T-helper 1 cell (primary cell): ENCODE measurements at places on chromosomes 6 and 20.
A peak's percentile ranks its signal among the peaks of the same experiment; 100 is the strongest.

DNA sequence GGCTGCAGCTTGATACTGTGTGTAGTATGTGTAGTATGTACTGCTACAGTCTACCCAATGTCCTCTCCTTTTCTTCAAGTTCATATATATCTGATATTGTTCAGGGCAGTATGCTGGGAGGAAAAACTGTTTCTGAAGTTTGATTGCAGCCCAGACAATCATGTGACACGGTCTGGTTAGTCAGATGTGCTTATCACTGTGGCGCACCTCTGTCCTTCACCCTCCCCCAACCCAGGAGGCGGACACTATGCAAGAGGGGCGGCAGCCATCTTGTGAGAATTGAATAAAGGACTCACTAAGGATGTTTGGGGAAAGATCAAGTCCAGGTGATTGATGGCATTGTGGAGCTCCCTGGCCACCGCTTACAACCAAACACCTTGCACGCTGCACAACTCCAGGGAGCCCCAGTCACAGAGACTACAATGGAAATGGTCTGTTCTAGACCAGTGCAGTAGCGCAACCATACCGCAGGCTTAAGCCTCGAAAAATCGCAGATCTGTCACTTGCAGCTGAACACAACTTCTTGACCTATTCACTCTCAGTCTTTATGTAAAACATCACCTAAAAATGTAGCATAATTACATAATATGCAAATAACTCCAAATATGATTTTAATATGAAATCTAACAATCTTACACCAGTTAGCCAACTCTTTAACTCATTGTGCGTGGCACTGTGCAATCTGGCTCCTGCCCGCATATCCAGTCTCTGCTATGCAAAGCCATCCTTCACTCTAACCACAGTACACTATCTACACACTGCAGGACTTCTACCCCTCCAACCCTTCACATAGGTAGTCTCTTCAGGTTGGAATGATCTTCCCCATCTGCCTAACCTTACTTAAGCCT is 79.3 kb downstream of the VGLL2 start:
- DNase-seq = no peak

DNA sequence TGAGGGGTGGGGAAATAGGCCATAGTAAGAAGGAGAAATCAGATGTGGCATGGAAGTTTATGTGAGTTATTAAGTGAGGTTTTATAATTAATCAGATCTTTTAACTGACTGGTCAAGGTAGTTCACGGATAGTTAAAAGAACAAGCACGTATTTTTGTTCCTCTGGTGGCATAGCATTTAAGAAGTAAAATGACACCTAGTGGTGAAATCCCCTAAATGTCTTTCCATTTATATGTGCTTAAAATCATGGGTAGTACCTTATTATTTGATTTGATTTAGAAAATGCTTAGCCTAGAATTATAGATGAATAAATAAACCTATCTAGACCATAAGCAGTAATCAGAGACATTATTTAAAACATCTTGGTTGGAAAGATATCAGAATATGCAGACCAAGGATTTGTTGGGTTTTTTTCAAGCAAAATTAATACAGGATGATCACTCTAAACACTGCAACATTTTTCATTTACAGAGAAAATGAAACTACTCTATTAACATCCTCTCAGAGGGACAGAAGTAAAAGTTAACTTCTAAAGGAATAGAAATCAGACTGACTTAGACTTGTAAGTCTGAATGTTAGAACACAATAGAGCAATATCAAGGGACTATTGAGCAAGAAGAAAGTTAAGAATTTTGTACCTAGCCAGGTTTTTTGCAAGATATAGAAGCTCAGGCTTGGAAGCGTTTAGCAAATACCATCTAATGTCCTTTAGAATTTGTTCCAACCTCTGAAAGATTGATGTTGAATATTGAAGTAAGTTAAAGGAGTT is 81.1 kb downstream of the STXBP5 start:
- DNase-seq = no peak

DNA sequence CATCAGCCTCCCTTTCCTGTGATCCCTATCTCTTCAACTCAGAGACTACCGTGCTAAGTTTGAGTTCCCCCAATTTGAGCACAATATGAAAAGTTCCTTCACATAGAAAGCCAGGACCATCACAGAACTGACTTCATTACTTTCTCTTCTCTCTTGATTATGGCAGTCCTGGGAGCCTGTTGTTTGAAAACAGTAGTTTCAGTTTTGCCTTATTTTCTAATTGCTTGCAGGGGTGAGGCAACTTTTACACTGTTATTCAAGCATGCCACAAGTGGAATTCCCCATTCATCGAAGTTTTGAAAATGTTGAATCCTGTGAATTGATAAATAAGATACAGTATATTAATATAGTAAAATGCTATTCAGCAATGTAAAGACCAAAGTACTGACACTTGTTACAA is 569.7 kb upstream of the MARCKS start:
- no peak for DNase-seq

GRCh38 chr6:41713650-41714291 is 21.6 kb downstream of the TFEB start:
- DNase-seq = no peak

GRCh38 chr6:118890997-118891790 is 2.8 kb upstream of the ASF1A start:
- no peak for DNase-seq

GRCh38 chr6:114084327-114084890 is 113.5 kb upstream of the HDAC2 start:
- no peak for DNase-seq

GRCh38 chr6:41705311-41705995 is 30.0 kb downstream of the TFEB start:
- DNase-seq = no peak

GRCh38 chr20:16082051-16082550 is 491.1 kb downstream of the KIF16B start:
- DNase-seq = no peak

GRCh38 chr6:73747289-73747688 is 51.3 kb downstream of the CD109 start:
- DNase-seq = no peak

DNA sequence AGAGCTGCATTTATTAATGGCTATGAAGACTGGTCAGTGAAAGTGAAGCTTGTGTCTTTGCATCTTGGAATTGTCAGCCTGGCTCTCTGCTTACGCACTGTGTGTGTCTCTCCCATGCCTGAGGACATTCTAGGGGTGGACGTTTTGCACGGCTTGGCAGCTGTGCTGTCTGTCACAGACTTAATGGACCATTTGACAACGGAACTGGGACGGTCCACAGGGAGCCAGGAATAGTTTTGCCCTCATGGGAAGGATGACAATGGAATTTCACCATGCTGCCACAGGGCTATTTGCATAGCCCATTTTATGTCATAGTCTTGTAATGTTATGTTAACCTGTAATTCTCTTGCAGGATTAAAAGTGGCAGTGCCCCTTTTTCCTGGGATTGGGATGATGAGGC is 44.7 kb downstream of the OR2B6 start:
- no peak for DNase-seq

GRCh38 chr6:157879034-157879872 is 56.2 kb downstream of the SNX9 start:
- no peak for DNase-seq

- DNase-seq = no peak
Measured at GRCh38 chr6:44050872-44051505, 76.3 kb downstream of the MRPL14 start.

DNA sequence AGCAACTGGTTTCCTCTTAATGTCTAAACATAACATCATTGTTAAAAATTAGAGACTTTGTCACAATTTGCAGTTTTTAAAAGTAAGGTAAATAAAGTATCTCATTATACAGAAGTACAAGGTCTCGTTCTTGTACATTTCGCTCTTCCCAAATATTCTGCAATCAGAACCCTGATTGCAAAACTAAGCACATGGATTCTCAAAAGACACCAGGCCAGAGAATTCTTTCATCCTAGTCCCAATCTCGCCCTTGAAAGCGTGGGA is 355 bp upstream of the AKAP7 start:
- DNase-seq = no peak

DNA sequence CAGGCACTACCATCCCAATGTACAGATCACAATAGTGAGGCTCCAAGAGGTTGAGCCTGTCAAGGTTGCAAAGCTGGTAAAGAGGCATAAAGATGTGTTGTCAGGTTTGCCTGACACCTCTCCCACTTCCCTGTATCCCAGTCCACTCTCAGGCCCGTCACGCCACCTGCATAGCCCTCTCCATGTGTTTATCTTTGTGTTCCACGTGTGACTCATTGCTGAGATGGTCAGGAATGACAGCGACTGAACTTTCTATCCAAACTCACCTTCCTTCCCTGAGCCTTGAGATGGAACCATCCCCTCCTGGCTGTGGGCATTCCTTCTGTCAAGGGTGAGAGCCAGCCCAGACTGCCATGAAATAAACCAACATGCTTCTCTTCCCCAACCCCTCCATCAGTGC is 578.3 kb downstream of the PTPRT start:
- DNase-seq = no peak

GRCh38 chr20:1669304-1669703 is 11.7 kb upstream of the SIRPG start:
- no peak for DNase-seq

GRCh38 chr6:119348096-119348747 is 1.3 kb downstream of the MAN1A1 start:
- peak; percentile 8 for DNase-seq

DNA sequence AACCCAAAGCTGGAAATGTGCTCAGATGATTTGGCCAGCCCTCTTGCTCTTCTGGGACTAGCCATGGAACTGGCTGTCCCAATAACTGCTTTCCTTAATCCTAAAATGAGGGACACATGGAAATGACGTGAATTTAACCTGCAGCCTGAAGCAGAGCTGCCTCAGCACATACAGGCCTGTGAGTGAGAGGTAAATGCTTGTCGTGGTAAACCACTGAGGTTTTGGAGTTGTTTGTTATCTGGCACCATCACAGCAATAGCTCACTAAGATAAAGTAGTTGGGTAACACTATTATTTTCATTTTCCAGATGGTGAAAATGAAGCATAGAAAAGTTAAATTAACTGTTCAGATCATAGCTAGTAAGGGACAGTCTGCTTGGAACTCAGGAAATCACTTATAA is 333.4 kb upstream of the CHD6 start:
- DNase-seq = peak; percentile 2

GRCh38 chr6:148599967-148600426 is 146.8 kb upstream of the UST start:
- no peak for DNase-seq

GRCh38 chr20:1212607-1213396 is 9.5 kb downstream of the C20orf202 start:
- peak; percentile 65 for DNase-seq

GRCh38 chr6:22248513-22249308 is 48.1 kb downstream of the PRL start:
- DNase-seq = no peak

- DNase-seq = no peak
Measured at GRCh38 chr6:87654122-87654521, 47.9 kb downstream of the AKIRIN2 start.

- no peak for DNase-seq
Measured at GRCh38 chr20:2708073-2708415, 15.5 kb downstream of the EBF4 start.

GRCh38 chr6:81761197-81761596 is 8.7 kb upstream of the TENT5A start:
- DNase-seq = no peak

DNA sequence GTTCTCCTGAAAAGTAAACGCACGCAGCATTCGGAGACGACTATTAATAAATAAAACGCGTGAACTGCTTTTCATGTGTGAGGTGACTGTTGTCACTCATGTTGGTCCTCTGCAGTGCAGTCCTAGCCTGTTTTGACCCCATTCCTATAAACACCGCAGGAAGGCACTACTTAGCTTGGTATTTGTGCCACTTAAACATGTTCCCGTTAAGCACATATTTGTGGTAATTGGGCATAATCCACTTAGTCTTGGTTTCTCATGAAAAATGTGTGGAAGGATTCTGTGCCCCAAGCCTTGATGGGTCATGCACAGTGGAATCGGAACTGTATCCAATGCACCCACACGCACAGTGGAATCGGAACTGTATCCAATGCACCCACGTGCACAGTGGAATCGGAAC is 313.9 kb downstream of the THBS2 start:
- DNase-seq = no peak

- no peak for DNase-seq
Measured at GRCh38 chr6:14444295-14444972, 326.9 kb downstream of the CD83 start.

DNA sequence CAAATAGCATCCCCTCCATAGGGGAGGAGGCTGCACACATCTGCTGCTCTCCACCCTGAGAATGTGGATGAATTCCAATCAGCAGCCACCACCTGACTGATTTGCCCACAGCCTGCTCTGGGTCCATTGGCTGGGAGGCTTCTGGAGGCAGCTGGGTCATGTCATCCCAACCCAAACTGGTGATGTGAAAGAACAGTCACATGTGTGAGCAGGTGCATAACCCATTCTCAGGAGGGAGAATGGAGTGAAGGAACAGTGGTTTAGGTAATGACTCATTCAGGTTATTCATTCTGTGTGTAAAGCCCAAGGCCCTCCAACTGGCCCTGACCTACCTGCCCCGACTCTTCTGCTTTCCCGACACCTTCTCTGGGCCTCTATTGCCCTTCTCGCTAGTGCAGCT is 90.9 kb upstream of the GCM1 start:
- no peak for DNase-seq

DNA sequence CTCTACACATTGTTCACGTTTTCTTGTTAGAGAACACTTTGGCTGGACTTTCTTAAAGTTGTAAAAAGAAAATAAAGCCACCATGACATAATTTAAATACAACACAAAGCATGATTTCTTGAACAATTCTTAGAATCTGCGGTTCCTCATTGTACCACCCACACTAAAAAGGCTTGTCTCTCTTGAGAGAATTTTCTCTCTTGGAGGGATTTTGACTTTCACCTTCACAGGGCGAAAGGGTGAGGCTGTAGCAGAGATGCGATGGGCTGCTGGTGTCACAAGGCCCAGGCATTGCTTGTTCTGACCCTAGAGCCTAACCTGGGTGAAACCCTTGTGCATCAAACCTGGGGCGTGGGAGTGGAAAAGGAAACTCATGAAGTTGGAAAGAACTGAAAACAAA is 122.7 kb upstream of the RIPOR2 start:
- no peak for DNase-seq

DNA sequence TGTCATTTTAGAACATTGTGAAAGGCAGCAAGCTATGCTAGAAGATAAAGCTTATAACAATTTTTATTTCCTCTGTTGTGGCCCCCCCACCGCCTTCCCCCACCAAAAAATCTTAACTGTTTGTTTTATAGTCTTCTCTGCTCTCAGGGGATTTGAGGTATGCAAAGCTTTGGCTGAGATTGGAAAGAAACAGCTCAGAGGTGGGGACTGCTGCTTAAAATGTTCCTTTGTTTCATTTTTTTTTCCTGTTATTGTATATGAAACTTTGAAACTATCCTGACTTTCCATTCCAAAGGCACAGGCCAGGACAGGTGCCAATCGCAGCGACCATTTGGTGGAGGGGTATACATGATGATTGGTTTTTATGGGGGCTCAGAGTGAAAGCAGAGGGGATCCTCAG is 114.7 kb upstream of the PHACTR1 start:
- no peak for DNase-seq

GRCh38 chr6:100575921-100576320 is 111.2 kb upstream of the SIM1 start:
- DNase-seq = no peak
